ENCODE measurements at places on chromosomes 11 and 22.

DNA sequence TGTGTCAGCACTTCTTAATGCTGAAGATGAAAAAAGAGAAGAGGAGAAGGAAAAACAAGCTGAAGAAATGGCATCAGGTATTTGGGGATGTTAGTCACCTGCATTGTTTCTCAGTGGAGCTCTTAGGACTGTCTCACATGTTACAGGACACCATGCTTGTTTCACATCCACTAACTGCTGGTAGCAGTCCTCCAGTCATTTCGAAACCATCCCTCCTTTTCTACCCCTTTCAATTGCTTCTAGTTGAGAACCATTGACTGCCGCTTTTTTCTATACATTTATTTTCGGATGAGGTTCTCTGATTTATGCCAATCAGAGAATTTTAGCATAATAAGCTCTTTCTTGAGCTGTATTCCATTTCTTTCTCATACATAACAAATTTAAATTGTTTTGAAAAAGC, 21.5 kb downstream of the BIRC2 start:
- DNase-seq, result no peak

DNA sequence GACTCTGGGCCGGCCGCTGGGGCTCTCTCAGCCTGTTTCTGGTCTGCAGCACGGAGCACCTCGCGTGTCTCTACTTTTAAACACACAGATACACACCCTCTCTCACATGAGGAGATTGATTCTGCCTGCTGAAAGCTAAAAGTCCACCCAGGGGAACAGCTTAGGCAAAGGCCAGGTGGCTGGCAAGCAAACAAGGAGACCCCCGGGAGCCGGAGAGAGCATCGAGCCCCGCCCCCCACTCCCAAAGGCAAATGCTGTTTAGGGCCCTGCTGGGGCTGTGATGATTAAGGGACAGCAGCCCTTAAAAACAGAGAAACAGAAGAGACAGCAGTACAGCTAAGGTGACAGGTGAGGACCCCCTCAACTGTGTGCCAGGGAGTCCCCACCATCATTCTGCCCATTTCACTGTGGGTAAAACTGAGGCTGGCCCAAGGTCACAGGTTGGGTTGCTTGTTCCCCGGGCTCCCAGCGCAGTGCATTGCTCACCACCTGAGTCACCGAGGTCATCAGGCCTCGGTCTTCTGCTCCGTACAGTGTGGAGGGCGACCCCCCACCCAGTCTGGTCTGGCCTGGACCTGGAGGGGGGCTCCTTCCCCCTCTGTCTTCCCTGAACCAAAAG, 6.8 kb downstream of the CABP7 start:
- no peak for DNase-seq

DNA sequence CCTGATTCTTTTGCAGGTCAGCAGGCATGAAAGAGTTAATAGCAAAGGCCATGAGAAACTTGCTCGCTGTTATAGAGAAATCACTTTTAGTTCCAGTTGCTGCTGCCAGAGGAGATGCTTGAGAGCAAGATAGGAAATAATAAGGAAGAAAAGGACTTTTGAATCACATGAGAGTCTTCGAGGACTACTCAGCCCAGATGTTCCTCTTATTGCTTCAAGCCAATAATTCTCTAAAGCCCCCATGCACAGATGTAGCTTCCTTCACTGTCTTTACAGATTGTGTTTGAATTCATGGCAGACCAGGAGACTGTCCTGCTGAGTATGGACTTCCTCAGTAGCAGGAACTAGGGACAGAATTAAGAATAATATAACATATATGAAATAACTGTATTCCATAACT, 50.1 kb upstream of the OLFML1 start:
- no peak for DNase-seq

GRCh38 chr11:68383976-68384501, 71.6 kb downstream of the LRP5 start:
- peak; percentile 59 for DNase-seq

DNA sequence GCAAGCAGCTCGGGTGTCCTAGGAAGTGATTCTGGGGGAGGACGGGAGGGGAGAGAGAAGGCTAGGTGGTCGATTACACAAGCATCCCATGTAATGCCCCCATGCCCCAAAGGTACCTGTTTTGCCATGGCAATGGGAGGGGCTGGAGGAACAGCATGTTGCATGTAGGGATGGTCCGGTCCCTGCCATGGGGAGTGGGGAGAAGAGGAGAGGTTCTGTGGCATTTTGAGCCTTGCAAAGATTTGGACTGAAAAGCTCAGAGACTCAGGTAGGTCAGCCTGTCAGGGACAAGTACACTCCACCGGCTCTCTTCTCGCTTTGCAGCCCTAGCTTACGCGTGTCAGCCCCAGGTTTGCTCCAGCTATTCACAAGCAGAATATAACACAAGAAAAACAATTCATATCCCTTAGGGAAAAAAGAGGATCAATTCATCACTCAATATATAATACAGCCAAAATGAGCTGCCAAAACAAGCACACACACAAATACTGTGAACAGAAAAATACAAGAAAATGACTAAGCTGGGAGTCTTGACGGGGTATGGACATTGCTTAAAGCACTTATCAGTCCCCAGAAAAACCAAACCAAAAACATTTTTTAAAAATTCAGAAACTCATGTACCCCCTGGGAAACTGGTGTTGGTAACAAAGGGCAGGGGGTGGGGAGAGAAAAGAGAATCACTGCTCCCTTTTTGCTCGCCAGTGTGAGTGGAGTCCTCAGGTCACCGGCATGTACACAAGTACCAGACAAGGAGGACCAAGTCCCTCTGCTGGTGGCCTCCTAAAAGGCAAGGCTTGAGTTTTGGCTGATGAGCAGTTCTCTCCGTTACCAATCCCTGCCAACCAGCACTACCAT, 21.6 kb downstream of the APOL5 start:
- DNase-seq, result peak; percentile 19

DNA sequence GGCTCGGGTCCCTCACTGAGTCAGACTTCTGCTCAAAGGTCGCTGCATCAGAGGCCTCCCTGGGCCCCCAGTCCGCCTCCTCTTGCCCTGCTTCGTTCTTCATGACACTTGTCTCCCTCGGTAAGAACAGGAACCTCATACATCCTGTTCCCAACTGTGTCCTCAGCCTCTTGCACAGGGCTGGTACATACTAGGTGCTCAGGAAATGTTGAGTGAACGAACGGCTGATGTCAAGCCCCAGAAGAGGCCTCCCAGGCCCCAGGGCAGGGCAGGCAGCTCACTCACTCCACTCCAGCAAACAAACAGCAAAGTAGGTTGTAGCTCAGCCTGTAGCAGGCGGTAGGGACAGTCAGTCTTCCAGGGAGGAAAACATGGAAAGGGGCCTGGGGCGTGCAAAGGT, 17.2 kb downstream of the SYNGR1 start:
- DNase-seq, result peak; percentile 35

DNA sequence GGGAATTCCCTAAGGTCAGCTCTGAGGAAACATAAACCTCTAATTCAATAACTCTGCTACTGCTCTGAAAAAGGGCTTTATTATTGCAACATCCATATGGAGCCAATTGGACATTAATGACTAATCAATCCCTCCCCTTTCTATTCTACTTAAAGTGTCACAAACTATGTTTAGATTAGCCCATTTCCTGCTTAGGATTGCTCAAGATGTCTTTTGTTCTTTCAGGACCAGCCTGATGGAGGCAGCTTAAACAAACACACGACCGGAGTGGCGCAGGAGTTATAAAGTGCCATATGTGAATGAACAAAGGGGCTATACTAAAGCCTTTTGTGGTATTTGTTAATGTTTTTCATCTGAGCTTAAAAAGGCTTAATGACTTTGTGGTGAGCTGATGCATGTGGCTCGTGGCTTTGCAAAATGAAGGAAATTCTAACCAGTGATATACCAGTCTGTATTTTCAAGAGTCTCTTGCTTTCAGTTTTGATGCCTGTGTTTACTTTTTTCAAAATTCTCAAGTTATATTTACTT, 354.4 kb downstream of the SOX6 start:
- peak; percentile 19 for DNase-seq

- no peak for DNase-seq
These were observed 53.5 kb downstream of the VSIG10L2 start for GRCh38 chr11:125999234-125999880.

- DNase-seq, result peak; percentile 31
These were observed 6.7 kb upstream of the ANAPC15 start for GRCh38 chr11:72119198-72119597.

DNA sequence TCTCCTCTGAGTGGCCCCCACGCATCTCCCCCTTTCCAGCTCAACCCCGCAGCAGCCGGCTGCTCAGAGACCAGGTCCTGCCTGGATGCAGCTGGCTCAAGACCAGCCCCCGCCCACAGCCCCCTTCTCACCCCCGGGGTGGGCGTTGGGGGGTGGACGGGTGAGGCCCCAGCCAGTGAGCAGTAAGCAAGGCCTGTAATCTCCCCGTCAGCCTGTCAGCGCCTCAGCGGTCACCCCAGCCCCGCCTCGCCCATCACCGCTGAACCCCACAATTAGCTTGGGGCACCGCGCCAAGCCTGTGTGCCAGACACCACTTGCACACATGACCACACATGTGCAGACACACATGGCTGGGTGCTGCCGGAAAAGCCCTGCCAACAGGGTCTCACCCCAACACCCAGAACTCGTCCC, 5.9 kb downstream of the PLXNB2 start:
- DNase-seq, result no peak

DNA sequence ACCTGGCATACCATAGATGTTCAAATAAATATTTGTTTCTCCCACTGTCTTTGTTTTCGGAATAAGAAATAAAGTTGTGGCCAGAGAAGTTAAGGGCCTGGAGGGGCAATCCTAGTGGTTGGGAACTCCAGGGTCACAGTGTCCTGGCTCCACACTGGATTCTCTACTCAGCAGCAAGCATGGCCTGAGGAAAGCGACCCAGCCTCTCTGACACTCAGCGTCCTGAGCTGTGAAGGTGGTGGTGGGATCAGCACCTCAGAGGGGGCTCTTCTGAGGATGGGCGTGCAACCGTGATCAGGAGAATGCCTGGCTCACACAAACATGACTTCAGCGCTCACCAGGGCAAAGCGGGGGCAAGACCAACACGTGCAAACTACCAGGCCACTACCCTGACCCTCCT, 59.9 kb downstream of the LARGE1 start:
- DNase-seq, result no peak

Data from hematopoietic multipotent progenitor cell treated with erythropoietin and hydrocortisone succinate and interleukin-3 and kit ligand, for 6 days (in vitro differentiated cells).